NCI-H187 treated with DMSO at 0.1 percent for 48 hours (cell line): ENCODE measurements at places on chromosomes 3 and 15.

- no peak for DNase-seq
Observed at GRCh38 chr15:77980098-77980497, 97.4 kb downstream of the TBC1D2B start.

DNA sequence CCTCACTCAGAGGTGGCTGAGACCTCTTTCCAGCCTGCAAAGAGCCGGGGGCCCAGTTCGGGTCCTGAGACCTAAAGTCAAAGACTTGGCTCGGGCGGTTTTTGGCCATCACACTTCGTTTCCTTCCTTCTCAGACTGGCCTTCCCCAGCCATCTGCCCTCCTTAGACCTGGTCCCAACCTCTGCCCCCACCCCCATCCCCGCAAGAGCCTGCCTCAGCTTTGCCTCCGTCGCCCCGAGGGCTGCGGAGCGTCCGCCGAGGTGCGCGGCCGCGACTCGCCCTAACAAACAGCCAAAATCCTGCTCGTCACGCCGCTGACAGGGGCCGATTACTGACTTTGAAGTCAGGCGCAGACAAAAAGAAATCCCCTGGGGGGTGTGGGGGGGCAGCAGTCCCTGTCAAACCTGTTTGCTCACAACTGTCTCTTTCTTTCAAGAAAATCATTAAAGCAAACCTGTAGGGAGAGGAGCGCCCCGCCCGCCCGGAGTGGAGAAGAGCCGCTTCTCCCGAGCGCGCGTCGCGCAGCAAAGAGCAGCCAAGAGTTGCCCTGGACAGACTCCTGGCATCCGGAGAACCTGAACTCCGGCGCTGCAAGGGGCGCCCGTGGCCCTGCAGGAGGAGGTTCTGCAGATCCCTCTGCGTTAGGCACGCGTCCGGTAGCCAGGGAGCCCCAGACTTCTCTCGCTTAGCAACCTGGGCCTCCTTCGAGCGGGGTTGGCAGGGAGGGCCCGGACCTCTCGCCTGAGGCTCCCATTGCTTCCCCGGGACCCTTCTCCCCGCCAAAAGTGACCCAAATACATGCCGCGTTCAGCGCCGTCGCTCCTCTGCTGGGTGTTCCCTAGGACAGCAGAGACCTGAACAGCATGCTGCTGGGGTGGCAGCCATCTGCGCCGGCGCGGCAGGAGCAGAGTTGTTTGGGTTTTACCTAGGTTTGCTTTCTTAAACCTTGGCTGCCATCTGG is 4.5 kb downstream of the SOX14 start:
- no peak for DNase-seq

DNA sequence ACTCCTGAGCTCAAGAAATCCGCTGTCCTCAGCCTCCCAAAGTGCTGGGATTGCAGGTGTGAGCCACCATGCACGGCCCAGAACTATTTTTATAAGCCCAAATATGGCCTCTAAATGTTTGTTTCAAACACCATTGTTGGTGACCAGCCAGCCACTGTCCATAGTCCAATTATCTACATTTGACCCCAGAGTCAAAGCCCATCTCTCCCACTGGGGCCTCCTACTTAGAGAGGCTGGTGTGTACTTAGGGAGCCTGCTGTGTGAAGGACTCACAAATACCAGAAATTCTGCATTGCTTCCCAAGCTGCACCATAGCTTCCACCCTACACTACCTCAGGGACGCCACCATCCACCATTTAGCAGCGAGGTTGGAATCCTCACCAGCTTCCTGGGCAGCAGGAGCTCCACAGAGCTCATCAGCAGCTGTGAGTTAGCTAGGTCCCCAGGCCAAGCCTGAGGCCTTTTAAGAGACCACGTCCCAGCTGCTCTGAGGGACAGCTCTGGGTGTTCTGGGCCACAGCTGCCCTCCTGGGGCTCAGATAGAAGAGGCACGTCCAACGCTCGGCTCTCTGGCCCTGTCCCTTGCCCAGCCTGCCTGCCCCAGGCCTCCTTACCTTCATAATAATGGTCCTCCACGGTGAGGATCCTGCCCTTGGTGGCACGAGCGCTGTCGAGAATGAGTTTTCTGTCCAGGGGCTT is 29.5 kb downstream of the TKT start:
- DNase-seq = no peak

DNA sequence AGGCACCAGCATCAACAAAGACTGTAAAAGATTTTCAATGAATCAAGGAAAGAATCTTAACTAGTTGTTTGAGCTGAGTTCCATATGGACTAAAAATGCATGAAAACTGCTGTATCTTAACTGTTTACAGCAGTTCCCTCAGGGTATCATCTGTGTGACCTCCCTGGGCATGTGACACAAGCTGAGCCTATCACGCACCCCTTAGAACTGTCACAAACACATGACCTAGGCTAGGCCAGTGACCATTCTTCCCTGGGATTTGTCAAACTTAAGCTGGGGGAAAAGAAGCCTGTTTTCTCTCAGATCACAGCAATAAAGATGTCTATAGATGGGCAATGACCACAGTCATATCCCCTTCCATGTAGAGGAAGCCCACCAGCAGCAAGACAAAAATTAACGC is 35.7 kb downstream of the IGF2BP2 start:
- DNase-seq = no peak

DNA sequence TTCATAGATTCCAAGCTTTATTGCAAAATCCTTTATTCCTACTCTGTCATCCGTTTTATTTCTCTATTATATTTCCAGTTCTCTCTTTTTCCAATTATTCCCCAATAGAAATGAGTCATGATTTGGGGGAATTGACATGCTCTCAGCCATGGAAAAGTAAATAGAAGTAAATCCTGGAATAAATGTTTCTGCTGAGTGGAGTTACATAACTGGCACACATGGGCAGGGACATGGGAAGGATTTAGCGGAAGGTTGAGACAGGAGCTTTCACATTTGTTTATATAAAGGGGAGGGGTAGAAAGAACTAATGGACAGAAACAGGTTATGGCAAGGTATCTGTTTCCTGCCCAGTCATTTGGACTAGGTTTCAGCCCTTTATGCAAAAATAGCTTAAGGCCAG is 221.6 kb downstream of the PLOD2 start:
- DNase-seq = no peak

DNA sequence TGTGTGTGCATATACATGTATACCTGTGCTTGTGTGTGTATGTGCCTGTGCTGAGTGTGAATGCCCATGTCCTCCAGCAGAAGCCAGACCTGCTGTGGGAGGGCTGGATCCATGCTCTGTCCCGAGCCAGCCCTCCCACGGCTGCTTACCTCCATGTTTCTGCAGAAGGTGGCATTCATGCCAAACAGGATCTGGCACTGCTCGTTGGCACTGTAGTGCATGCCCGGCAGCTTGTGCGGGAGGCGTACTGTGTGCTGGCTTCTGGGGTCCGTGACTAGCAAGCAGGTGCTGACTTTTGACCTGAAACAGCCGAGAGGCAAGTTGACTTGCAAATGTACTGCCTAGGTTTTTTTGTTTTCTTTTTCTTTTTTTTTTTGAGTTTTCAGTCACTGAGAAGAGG is 189.3 kb downstream of the ADAMTS17 start:
- DNase-seq = no peak
